ENCODE measurements at places on chromosomes 6 and 20.

DNA sequence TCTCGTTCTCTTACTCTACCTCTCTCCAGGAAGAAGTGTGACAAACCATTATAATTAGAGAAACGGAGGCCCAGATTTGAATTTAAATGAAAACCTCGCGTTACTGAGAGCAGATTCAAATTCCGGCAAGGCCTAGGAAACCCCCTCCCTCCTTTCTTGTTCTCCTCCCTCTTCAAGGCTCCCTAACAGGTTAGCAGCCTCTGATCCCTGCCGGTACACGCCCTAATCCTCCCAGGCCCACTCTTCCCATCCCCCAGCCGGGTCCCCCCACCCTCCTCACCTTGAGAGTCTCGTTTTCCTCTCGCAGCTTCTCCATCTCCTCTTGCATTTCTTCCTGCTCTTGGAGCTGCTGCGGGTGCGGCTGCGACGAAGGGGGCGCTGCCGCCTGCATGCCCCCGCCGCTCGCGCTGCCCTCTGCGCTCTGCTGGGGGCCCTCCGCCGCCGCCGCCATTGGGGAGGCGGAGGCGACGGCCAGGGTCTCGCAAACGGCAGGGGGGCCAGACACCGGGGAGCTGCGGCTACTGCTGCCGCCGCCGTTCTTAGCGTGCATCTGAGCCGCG, 3.8 kb downstream of the MTCL3 start:
- no peak for DNase-seq

GRCh38 chr20:56631990-56632327, 2.9 kb downstream of the TFAP2C start:
- no peak for DNase-seq

DNA sequence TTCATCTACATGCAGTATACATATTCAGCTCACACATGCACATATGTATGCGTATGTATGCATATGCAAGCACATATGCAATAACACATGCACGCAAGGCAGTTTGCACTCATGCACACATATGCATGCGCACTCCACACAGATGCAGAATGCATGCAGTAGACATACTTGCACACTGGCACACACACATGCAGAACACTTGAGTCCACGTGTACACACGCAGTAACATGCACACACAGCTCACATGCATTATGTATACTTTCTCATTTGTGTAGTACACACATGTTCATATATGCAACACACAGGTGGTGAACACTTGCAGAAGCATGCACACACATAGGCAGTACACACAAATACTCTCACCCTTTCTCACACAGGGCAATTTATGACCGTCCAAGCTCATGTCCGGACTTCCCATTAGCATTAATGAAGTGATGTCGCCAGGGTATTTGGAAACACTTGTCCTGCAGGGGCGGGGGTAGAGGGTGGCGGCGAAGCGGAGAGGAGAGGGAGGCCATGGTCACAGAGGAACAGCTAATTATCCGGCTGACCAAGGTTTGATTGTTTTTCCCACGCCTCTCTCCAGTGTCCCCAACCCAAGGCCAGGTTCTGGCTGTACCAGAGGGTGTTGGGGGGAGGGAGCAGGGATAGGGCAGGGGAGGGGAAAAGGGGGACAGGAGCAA, 91.3 kb downstream of the VEGFA start:
- no peak for DNase-seq

GRCh38 chr6:35154262-35154661, 13.1 kb upstream of the TCP11 start:
- DNase-seq = no peak

GRCh38 chr20:39291301-39291700, 329.2 kb downstream of the DHX35 start:
- DNase-seq = no peak

- no peak for DNase-seq
Measured at GRCh38 chr6:158843751-158844683, 24.8 kb upstream of the EZR start.

- no peak for DNase-seq
Measured at GRCh38 chr6:11625302-11625701, 87.8 kb downstream of the TMEM170B start.

GRCh38 chr6:143117108-143117507, 56.4 kb downstream of the AIG1 start:
- no peak for DNase-seq

DNA sequence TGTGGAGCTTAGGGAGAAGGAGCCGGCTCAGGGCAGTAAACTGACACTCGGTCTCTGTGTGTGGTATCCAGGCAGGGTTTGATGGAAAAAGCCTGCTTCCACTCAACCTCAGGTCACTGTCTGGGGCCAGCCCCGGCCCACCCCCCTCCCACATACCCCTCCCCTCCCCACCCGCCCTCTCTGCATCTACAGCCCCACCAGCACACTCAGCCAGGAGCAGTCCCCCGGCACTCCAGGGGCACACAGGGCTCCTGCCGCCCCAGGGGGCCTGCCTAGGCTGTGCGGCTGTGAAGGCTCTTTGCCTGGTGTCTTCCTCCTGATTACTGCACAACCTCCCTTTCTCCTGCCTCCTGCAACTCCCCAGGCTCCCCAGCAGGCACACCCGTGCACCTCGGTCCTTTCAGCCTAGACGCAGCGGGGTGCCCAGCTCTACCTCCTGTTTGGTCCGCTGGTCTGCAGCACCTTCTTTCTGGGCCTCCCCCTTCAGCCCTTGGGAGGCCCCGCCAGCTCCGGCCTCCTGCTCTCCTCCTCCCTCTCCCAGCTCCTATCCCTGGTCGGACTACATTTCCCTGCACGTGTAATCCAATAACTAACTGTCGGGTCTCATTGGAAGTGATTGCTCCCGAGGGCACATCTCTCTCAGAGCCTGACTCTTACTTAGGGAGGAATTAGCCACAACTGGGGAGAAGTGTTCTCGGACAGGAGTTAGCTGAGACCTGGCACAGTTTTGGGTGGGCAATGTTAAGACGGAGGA, 1.3 kb upstream of the FOXF2 start:
- no peak for DNase-seq

GRCh38 chr20:19269737-19270340, 57.4 kb downstream of the SLC24A3 start:
- no peak for DNase-seq

GRCh38 chr6:79599725-79600259, 31.3 kb upstream of the SH3BGRL2 start:
- DNase-seq = no peak

GRCh38 chr6:88705601-88706000, 257.8 kb downstream of the RNGTT start:
- DNase-seq = no peak

GRCh38 chr6:24931296-24931695, 4.5 kb downstream of the RIPOR2 start:
- DNase-seq = no peak

DNA sequence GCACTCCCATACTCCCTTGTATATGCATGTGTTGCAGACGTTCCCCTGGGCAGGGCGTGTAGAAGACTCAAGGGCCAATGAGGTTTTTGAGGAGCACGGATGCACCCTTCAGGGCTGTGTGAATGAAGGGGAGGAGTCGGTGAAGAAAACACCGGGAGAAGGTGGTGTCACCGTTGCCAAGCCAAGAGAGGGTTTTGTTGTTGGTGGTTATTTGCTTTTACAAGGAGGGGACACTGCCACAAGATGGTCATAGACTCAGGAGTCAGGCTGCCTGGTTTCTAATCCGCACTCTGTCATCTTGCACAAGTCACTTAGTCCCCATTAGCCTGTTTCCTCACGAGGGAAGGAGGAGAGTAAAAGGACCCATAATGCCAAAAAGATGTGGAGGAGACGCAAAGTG, 124.0 kb downstream of the PXDC1 start:
- no peak for DNase-seq

DNA sequence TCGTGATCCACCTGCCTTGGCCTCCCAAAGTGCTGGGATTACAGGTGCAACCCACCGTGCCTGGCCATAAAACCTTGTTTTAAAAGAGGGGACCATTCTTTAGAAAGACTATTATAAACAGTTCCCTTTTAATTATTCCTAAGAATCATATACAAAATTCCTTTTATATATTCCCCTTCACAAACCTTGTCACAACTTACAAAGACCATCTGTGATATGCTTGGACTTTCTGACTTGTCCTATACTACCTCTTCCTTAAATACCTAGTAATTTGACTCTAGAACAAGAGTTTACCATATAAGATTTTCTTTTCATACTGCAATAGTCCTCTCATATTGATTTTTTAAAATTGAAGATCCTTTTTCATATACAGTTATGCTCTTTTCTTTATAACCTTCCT, 135.8 kb upstream of the PRSS16 start:
- DNase-seq = no peak

GRCh38 chr20:63295846-63296245, 2.9 kb downstream of the COL20A1 start:
- DNase-seq = no peak

GRCh38 chr20:51383891-51384510, 158.5 kb downstream of the NFATC2 start:
- no peak for DNase-seq

GRCh38 chr6:47321577-47321976, 11.9 kb upstream of the TNFRSF21 start:
- DNase-seq = no peak

DNA sequence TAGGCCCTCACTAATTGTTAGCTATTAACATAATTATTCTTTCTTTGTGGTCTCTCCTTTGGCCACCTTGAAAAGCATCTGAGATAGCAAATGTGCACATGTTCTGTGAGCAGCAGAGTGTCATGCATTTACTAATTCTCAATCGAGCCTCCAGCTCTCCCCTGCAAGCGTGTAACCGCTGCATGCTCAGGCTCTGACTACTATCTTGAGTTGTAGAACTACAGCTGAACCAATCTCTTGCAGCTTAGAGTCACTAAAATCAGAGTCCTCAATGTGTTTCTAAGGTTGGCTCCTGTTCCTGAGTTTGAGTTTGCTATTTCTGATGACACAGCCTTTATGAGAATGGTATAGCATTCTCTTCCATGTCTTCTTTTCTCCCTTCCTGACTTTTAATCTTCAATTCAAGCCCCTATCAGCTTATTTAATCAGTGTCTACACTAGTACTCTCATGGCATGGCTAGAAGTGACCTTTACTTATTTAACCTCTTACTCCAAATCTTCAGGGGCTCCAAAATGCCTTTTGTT, 65.5 kb downstream of the PPP1R3G start:
- DNase-seq = no peak

GRCh38 chr20:47139934-47140535, 216.5 kb downstream of the ZMYND8 start:
- no peak for DNase-seq

GRCh38 chr6:74447013-74447412, 751.0 kb downstream of the CD109 start:
- DNase-seq = peak; percentile 6

DNA sequence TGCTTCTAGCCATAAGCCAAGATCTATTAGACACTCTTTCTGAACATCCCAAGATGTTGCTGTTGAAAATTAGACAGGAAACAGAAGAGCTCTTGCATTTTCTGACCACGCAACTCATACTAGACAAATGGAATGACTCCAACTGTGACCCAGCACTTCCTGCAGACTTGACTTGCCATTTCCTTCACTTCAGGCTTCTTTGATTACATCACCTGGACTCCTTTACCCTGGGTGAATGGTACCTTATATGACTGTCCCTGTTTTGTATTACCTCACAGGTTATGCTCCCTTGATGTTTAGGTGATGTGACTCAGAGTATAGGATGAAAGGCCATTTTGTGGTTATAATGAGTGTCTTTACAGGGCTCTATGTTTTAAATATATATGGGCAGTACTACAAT, 236.1 kb downstream of the BMP2 start:
- no peak for DNase-seq

DNA sequence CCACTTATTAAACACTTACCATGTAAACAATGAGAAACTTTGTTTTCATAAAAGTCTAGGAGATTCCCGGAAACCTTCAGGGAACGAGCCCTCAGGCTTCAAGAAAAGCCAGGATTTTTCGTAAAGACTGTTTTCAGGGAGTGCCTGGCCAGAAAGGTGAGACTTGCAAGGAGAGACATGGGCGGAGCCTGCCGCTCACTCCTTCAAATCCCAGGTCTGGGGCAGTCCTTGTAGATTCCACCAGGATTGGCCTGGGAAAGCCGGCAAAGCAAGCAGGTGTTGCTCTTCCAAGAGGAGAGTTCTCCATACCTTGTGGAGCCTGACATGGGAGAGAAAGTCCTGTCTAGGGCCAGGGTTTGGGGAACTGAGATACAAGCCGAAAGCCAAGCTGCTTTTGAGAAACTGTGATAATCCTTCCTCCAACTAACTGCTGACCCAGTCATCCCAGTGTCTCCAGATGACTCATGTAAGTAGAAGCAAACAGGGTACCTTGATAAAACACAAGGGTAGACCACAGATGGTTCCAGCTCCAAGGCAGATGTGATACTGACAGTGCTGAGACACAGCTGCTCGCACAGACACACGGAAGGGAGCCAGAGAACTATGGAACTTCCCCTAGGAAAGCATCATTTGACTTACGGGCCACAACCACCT, 69.4 kb upstream of the NAA20 start:
- peak; percentile 38 for DNase-seq

- no peak for DNase-seq
Measured at GRCh38 chr20:1786486-1786885, 108.7 kb upstream of the SIRPA start.

GRCh38 chr6:53042112-53042511, 23.1 kb upstream of the FBXO9 start:
- no peak for DNase-seq

DNA sequence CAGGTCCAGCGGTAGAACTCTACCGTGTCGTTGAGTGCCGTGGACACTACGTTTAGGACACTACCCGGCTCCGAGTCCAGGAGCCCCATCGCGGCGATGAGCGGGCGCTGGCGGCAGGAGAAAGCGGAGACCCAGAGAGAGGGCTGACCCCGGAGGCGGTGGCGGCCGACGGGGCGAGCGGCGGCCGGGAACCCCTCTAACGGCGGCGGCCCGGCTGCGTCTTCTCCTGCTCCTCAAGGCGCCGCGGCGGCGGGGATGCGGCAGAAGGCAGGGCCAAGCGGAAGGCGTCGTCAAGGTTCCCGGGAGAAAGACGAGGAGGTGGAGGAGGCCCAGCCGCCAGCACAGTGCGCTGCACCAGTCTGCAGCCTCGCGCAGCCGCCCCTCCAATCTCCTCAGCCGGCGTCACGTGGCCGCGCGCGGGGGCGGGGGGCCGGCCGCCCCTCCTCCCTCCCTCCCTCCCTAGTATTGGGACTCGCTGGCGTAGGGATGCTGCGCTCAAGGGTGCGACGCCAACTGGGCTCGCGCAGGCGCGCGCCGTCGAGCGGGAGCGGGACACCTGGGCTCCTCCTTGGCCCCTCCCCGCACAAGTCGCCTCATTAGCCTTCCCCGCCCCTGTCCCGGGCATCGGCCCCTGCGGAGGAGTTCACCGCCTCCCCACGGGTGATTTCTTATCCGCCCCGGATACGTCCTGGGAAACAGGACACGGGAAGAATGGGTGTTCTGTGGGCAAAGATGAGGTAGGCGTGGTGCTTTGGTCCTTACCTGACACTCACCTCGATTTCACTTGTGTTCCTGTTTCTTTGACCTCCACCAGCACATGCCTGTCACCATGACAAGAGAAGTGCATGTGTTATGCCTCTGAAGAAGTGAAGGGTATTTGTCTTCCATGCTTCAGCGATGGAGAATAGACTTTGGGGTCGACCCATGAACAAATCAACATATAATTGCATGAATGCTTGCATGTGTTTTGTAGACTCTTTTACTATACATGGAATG, at the start of gene ELOVL4:
ELOVL4 (minus strand) TSS at position 363 of the 996 bp plus-strand sequence; CDS start at position 89, 274 bp downstream.
- DNase-seq = no peak

- no peak for DNase-seq
Measured at GRCh38 chr6:85975957-85976356, 333.3 kb upstream of the SYNCRIP start.
